ENCODE measurements at places on chromosomes 16 and 17.

DNA sequence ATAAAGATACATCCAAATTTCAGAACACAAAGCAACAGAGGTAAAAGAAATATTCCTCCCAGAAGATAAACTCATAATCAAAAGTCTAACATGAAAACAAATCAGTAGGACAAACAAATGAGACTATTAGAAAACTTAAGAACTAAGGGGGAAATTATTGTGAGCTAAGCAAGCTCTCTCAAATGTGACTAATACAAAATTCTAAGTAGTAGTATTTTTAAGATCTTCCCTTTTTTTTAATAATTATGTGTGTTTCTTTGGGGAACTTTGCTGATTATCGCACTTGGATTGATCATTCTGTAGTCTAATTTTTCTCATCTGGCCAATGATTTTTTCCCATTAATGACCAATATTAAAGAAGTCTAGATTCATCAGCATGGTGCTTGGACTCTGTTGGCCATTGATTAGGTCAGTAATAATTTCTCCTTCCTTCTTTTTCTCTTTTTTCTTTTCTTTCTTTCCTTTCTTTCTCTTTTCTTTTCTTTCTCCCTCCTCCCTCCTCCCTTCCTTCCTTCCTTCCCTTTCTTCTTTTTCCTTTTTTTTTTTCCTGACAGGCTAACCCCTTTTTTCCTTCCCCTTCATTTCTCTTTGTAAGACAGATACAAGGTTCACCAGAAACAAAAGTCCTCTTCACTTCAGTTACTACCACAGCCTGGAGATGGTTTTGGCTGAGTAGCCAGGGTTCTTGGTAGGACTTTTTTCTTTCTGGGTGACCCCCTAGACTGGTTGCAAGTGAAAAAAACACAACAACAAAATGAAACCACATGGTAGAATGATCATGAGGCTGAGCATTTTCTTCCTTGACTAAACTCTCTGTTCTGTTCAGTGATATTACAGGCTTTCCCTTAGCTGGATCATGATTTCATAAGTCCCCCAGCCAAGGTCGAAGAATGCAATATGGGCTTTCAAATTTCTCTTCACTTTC, 2.9 kb upstream of the ABCA6 start:
- no peak for DNase-seq

DNA sequence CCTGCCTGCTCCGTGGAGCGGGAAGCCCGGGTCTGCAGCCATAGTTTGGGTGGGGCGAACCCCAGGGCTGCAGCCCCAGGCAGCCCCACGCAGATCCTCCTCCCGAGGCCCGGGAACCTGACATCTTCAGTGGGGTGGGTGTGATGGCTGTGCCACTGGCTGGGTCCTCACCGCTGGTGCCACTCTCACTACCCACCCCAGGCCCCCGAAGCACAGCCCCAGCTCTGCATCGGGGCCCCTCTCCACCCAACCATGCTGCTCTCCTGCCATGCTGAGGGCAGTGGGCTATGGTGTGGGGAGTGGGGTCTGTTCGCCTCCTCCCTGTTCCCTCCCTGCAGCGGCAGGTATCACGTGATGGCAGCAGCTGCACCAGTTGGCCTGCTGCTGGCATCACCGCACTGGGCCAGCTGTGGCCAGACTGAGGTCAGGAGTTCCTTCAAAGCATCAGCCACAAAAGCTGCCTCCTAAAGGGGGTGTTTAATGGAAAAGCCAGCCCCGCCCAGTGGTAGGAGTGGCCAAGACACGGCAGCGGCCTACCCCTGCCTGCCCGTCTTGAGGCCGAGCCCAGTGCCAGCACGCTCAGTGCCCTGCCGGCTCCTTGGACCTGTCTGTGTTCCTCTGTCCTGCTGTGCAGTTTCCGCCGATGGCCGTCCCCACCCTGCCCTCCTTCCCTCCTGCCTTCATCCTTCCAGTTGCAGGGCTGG, 10.8 kb downstream of the KCTD5 start:
- no peak for DNase-seq

DNA sequence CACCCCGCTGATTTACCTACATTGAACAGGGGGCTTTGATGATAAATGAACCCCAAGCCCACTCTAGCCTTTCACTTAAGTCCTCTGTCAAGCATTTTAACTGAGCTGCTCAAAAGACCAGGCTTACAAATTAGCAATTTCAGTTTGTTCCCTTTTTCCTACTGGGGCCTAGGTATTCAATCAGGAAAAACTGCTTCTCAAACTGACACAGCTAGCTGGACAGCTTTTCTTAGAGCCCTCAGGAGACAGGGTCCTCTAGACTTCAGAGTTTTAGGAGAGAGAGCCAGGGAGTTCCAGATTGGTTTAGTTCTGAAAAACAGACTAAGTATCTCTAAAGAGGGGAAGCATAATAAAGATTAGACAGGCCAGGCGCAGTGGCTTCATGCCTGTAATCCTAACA, 6.2 kb upstream of the HEXIM2 start:
- no peak for DNase-seq

GRCh38 chr17:2466931-2467330, 44.8 kb downstream of the METTL16 start:
- no peak for DNase-seq

DNA sequence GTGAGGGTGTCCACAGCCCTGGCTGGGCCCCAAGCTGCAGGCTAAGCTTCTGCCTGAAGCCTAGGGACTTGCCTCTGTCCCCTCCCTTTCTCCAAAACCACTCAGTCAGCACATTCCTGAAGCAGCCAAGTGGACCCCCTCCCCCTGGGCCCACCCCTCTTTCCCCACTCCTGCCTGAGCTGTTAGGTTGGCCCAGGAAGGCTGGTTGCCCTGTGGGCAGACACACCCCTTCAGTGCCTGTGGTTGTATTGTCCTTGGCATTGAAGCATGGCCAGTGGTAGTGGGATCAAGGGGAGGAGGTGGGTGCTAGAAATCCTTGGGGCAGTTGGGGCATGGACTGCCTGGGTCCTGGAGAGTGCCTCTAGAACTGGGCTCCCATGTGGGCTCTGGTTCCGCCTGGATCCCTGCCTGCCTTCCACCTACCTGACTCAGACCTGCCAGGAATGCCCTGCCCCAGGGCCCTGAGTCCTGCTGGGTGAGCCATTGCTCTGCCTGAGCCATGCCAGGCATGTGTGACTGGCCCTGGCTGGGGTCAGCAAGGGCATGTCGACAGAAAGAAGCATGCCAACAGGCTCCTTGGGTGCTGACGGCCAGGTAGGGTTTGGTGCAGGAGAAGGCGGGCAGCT, 2.1 kb downstream of the TRAF4 start:
- no peak for DNase-seq

DNA sequence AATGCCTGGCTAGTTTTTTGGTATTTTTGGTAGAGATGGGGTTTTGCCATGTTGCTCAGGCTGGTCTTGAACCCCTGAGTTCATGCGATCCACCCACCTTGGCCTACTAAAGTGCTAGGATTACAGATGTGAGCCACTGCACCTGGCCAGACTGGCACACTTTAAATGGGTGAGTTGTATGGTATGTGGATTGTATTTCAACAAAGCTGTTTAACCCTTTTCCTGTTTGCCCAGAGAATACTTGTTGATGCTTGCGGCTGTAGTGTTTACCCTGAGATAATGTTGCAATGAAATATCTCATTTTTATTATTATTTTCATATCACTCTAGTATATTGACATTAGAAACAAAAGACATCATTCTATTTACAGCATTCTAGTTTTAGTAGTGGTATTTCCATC, 17.1 kb upstream of the TMEM94 start:
- no peak for DNase-seq

DNA sequence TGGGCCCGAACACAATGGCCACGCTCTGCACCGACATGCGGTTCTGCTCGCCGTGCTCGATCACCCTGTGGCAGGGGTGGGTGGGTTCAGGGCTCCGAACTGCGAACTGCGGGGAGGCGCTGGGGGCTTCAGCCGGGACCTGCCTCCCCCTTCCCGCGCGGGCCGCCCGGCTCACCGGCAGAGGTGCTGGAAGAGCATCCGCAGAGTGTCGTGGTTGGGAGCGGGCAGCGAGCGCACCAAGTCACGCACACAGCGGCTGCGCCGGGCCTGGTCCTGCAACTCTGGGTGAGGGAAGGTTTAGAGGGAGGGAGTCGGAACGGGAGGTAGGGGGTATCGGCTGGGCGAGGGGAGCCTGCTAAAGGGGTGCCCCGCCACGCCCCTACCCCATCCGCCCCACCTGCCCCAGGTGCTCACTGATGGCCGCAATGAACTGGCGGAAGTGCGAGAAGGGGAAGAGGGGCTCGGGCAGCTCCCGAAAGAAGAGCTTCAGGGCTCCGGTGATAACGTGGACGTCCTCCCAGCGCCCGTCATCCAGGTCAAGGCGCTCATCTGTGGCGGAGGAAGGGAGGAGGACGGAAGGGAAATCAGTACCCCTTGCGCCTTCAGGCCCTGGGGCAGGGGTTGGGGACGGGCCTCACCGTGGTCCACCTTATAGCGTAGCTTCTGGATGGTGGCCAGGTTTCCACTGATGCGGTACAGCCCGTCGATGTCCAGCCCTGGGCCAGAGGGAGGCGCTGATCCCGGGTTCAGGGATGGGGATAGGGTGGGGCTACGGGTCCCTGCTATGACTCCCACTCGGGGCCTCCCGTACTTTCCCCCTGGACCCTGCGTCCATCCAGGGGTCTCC, 36.9 kb downstream of the ARHGAP27 start:
- no peak for DNase-seq

DNA sequence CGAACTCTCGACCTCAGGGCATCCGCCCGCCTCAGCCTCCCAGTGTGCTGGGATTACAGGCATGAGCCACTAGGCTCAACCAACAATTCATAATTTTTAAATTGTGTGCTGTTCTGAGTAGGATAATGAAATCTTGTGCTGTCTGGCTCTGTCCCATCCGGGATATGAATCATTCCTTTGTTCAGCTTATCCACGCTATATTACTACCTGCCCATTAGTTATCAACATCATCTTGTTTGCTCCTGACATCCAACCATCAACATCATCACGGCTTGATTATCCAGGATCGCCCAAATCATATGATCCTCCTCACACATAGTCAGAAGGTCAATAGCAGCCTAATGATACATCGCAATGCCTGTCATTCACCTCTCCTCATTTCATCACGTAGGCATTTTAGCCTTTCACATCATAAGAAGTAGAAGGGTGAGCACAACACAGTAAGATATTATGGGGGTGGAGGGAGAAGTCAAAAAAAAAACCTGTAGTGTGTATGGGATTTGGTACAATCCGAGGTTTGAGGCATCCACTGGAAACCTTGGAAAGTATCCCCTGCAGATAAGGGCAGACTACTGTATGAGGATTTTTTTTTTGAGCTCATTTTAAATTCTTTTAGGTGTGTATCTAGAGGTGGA, 77.0 kb upstream of the SIAH1 start:
- DNase-seq = no peak

GRCh38 chr17:43338886-43339516, 59.8 kb upstream of the ARL4D start:
- peak; percentile 36 for DNase-seq

- DNase-seq = no peak
Observed at GRCh38 chr17:6480303-6480675, 36.0 kb downstream of the PIMREG start.

- DNase-seq = no peak
Observed at GRCh38 chr16:85878875-85879274, 20.1 kb upstream of the IRF8 start.

GRCh38 chr17:8312726-8313600, 2.9 kb downstream of the ARHGEF15 start:
- DNase-seq = no peak
